Fibroblast of skin of left quadriceps (primary cell): ENCODE measurements at places on chromosomes 1 and 21.

- DNase-seq, result no peak
Measured at GRCh38 chr1:1631782-1632420, at the start of gene MMP23B. TSS of gene MMP23B (plus strand) at chr1:1632173. CDS start at chr1:1632219, 46 bp downstream.

GRCh38 chr1:62978741-62979140 is 194.8 kb downstream of the ATG4C start:
- DNase-seq, result no peak

- DNase-seq, result no peak
Measured at GRCh38 chr1:38444770-38445442, 398.3 kb upstream of the POU3F1 start.

- no peak for DNase-seq
Measured at GRCh38 chr1:96968541-96968940, 247.0 kb downstream of the PTBP2 start.

GRCh38 chr1:51372561-51372960 is 42.2 kb upstream of the TTC39A start:
- no peak for DNase-seq

- DNase-seq, result no peak
Measured at GRCh38 chr1:59976194-59977074, 49.9 kb upstream of the CYP2J2 start.

DNA sequence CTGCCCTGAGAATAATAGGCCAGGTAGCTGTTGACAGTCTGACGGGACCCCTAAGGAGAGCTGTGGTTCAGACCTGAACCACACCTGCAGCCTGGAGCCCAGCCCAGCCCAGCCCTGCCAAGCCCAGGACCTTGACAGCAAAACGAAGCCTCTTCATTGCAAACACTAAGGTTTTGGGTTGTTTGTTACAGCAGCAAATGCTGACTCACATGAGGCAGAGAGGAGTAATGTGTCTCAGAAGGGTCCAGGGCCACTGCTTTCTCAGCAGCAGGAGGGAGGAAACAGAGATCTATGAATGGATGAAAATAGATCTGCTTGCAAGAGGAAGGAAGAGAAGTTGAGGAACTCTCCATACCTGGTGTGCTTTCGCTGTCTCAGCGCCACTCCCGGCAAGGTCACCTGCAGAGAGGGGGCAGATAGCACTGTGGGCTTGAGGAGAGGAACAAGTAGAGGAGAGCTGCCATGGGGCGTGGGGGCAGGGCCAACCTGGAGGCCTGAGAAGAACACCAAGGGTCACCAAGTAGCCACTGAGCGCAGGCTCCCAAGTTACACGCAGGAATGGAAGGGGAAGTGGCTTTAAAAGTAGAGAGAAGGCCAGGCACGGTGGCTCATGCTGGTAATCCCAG is 127.2 kb downstream of the ZNF281 start:
- no peak for DNase-seq

- no peak for DNase-seq
Measured at GRCh38 chr1:37473431-37474045, 842 bp upstream of the ZC3H12A start.

GRCh38 chr1:54001591-54001990 is 16.4 kb downstream of the LDLRAD1 start:
- no peak for DNase-seq
